GM04504 (cell line): ENCODE measurements at places on chromosomes 1 and 21.

DNA sequence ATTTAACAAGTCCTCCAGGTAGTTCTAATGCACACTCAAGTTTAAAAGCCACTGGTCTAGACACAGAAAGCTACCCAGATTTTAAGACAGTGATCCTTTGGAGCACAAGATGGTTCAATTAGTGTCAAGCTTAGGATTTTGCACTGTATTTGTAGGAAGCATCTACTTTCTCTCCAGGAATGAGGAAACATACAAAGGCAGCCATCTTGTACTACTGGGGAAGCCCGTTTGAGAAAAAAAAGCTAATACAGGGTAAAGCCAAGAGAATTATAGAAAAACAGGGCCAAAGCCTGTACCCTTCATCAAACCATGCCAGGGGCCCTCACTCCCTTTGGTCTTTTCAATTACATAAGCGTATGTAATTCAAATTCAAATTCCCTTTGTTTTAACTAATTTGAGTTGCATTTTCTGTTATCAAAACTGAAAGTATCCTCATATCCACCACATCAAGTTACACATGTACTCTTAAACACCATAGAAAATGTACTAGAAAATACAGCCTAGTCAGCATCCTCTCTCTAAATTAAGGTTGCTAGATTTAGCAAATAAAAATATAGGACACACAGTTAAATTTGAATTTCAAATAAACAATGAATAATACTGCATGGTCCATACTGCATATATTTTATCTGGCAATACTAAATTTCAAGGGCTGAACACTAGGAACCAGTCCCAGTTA lies 17.4 kb downstream of the PIK3R3 start:
- DNase-seq, result no peak

GRCh38 chr1:6774381-6774780 lies 10.9 kb upstream of the CAMTA1 start:
- no peak for DNase-seq

- no peak for DNase-seq
These were observed 3.2 kb downstream of the PSRC1 start for GRCh38 chr1:109279615-109280278.

- DNase-seq, result no peak
These were observed 280.4 kb downstream of the BRINP2 start for GRCh38 chr1:177451191-177451590.

DNA sequence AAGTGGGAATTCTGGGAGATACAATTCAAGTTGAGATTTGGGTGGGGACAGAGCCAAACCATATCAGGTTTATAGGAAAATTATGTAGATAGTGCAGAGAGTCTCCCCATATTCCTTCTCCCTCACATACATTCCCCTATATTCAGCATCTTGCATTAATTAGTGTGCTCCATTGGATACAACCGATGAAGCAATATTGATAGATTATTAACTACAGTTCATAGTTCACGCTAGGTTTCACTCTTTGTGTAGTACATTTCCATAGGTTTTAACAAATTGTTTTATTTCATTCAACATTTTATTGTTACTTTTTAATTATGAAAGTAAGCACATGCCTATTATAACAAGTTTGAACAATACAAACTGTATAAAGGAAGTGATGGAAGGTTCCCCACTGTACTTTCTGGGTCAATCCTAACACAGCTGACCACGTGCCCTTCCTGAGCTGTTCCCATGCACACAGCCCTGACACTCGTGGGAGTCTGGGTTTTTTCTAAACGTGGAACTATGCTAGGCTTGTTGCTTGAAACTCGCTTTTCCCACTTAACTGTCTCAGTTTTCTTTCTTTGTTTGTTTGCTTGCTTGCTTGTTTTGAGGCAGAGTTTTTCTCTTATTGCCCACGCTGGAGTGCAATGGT lies 116.8 kb upstream of the TMPRSS2 start:
- DNase-seq, result no peak

DNA sequence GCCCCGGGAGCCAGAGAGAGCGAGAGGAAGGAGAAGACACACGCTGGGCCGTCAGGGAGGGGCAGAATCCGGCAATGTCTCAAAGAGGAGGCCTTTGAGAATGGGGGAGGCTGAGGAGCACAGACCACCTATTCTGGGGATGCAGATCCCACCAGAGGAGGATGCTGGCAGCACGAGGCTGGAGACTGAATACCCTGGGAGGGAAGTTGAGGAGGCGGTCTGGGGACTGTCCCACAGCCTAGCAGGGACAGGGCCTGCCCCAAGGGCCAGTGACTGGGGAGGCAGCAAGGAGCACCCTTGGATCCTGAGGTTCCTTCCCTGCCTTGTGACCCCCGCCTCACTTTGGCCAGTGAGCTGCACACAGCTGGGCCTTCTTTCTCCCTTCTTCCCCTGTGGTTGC lies 49.2 kb downstream of the SLC37A1 start:
- no peak for DNase-seq

GRCh38 chr1:33025180-33025569 lies 11.5 kb downstream of the AK2 start:
- DNase-seq, result no peak

- DNase-seq, result no peak
These were observed 135.2 kb downstream of the PSMG1 start for GRCh38 chr21:39048064-39048463.

- no peak for DNase-seq
These were observed 195.7 kb downstream of the FCRL5 start for GRCh38 chr1:157356601-157357000.

GRCh38 chr1:107682467-107682866 lies 282.5 kb downstream of the VAV3 start:
- DNase-seq, result peak; percentile 35

DNA sequence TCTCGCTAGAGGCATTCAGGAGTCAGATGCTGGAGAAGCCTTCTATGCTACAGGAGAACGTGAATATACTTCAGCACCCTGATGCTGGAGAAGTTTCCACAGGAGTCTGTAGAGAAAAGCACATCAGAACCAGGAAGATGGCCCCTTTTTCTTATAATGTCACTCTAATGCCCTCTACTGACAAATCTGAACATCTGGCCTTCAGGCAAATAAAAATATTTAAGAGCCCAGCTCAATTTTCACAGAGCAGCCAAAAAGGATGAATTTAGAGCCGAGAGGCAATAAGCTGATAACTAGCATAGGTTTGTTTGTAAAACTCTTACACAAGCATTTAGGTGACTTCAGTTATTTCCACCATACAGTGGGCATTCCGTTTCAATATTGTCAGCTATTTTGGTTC lies 3.8 kb upstream of the RRP15 start:
- no peak for DNase-seq

GRCh38 chr1:193890935-193891334 lies 704.5 kb upstream of the B3GALT2 start:
- DNase-seq, result no peak

- DNase-seq, result peak; percentile 86
These were observed 21.8 kb downstream of the MIS18A start for GRCh38 chr21:32256873-32257620.

- no peak for DNase-seq
These were observed 251.4 kb upstream of the B3GALT2 start for GRCh38 chr1:193437785-193438184.

DNA sequence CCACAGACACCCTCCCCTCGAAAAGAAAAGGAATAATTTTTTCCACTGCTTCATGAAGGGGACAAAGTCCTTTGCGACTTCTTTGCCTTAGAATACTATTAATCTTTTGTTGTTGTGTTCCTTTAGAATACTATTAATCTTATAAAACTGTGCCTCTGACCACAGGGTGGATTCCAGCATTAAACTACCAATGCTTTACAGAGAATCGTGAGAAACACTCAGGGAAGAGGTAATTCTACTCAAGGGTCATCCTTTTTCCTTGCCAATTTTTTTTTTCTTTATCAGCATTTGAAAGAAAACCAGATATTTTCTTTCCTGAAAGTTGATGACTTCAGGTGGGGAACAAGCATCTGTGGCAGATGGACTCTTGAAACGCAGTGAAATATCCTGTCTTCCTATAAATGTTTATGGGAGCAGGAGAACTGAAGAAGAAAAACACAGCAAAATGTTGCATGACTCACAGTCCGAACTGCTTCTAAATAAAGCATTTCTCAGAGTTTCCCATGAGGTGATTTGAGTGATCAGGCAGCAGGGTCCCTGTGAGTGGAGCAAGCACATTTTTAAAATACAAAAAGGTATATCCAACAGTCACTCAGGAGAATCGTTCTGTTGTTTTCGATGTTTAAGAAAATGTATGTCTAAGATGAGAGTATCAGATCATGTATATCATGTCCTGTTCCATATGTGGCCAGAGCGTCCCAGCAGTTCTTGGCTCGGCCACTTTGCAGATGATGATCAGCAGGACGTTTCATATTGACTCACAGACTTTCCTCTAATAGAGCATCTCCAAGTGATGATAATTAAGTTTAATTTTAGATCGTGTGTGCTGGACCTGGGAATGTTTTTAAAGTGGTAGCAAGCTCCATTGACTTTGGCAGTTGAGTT lies 154.2 kb upstream of the RUNX1 start:
- peak; percentile 77 for DNase-seq

DNA sequence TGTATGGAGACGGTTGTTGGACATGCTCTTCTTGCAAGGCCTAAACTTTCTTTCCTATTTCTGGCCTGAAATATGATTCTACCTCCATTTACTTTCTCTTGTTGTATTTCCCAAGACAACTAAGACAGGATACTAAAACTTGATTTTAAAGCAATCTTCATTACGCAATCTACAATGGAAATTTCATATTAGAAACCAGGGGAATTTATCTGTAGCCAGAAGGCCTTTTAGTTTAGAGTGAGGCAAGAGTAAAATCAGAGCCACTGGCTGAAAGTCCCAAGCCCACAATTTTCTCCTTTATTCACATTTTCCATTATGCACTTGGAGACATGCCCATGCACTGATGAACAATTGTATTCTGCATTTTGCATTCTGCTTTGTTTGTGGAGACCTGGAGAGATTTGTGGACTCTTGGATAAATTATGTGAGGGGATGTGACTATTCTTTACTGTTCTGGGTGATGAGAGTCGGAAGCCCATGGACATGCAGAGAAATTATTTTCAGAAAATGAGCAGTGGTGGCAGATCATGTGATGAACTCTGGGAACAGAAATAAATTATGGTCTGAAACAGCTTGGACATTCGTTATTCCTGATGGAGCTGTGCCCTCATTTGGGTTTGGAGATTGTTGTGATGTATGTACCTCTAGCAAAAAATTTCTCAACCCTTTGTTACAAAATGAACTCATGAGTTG lies 336.8 kb downstream of the SEC16B start:
- no peak for DNase-seq

- no peak for DNase-seq
These were observed 19.4 kb downstream of the RGL1 start for GRCh38 chr1:183824291-183824690.

DNA sequence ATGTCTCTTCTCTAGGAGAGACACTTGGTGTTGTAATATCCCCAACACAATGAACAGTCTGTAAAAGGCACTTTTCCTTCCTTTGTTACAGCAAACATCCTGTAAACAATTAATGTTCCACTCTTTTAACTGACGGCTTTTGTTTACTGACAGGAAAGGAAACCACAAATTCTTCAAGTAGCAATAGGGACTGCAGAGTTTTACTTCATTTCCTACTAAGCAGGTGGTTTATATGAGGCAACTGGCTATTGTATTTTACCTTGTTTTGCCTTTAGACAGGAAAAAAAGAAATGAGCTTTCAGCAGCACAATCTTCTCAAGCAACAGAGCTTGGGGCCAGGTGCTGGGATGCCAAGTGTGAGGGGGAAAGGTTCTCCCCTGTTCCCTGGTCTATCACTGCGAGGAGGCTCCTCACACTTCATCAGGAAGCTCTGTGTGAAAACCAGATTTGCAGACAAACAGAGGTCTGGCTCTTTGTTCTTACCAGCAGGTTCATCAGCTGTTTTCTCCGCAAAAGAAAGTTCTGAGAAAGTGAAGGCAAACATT lies 51.2 kb downstream of the SIPA1L2 start:
- DNase-seq, result no peak

GRCh38 chr1:41152622-41153044 lies 89.5 kb downstream of the SCMH1 start:
- peak; percentile 83 for DNase-seq

- no peak for DNase-seq
These were observed 14.1 kb upstream of the RGS2 start for GRCh38 chr1:192794768-192795035.

GRCh38 chr1:216215169-216215568 lies 208.1 kb downstream of the USH2A start:
- no peak for DNase-seq

DNA sequence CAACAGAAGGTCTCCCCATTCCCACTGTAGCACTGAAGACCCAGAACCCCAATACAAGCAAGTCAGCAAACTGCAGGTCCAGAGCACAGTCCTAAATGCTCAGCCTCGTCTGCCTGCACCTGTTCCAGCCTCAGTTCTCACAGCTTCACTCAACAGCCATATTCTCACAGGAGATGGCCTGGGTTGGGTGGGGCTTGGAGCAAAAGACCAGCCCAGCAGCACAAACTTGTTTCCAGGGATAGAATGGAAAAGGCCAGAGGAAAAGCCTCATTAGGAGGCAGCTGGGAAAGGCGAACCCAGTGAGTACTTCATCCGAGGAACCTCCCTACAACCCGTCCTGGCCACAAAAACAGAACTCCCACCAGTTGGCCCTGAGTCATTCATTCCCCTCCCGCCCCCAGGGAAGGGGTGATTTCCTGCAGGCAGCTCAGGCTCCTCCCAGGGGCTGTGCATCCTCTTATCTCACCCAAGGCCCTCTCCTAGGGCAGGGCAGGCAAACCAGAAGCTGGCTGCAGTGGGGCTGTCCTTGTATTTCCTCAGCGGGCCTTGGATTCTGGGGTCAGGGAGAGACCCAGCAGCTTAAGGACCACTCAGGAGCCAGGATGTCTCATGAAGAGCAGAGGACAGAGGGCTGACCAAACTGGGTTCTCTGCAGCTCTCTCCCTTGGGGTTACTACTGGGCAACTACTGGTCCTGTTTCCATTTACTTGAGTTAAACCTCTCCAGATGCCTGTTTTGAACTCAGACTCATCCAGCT lies 7.4 kb upstream of the MPL start:
- peak; percentile 22 for DNase-seq

DNA sequence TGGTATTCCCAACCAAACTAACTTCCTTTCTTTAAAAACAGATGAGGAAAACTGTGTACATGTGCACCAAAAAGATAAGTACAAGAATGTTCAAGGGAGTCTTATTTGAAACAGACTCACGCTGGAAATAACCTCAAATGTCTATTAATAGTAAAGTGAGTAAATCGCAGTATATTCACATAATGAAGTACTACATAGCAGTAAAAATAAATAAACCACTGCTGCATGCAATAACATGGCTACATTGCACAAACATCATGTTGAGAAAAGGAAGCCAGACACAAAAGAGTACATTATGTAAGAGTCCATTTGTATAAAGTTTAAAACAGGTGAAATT lies 5.2 kb upstream of the DENND2D start:
- DNase-seq, result no peak

DNA sequence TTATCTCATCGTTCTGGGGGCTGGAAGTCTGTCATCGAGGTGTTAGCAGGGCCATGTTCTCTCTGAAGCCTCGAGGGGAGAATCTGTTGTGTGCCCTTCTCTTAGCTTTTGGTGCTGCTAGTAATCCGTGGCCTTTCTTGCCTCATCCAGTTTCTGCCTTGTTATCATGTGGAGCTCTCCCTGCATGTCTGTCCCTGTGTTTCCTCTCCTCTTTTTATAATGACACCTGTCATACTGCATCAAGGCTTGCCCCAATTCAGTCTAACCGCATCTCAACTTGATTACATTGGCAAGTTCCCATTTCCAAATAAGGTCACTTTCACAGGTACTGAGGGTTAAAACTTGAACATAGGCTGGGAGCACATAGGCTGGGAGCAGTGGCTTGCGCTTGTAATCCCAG lies 82.6 kb upstream of the CNIH3 start:
- no peak for DNase-seq
